Astrocyte (in vitro differentiated cells and primary cell): ENCODE measurements at places on chromosomes 3 and 15.
A peak's percentile ranks its signal among the peaks of the same experiment; 100 is the strongest.

DNA sequence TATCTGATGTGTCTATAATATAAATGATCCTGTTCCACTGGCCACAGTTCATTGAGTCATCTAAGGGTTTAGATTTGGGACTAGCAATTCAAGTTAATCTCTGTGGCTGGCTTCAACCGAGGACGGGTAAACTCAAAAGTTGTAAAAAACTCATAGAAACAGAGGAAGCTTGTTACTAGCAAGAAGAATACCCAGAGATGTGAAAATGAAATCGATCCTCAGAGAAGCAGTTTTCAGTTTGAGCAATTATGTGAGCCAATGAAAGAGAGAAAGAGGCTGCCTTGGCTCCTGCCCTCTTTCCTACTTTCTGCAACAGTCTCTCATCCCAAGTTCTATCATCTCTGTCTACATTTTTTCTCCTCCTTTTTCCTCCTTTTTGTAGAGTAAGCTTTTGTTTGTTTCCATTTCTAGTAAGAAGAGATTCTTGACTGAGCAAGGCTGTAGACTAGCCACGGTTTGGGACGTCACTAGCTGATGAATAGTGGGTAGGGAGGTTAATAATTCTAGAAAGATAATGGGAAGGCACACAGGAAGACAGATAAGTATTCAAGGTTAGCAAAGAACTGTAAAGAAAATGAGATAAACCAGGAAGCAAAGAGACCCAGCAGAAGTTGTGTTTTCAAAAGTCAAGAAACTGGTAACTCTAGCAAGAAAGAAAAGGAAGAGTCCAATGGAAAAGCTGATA is 298.9 kb upstream of the NR2F2 start:
- no peak for DNase-seq

DNA sequence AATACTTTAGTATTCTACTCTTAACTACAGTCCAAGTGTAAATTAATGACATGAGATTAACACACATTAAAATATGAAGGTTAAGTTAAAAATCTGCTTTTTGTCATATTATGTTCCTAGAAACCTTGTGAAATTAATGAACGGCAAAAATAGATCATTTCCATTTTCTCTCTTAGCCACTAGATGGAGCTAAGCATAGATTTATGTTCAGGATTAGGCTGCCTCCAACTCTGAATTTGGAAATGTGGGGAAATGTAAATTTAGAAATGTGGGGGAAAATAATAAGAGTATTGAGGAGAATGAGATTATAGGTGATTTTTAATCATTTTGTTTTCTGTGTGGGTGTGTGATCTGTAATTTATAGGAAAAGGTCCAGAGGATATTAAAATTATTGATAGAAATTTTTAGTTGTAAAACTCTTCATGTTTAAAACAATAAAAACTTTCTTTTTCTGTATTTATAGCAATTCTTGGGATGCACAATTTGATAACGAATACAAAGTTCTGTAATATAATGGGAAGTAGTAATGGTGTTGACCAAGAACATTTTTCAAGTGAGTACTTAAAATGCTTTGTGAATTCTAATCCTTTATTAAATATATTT is 59.2 kb downstream of the TMOD3 start:
- no peak for DNase-seq

DNA sequence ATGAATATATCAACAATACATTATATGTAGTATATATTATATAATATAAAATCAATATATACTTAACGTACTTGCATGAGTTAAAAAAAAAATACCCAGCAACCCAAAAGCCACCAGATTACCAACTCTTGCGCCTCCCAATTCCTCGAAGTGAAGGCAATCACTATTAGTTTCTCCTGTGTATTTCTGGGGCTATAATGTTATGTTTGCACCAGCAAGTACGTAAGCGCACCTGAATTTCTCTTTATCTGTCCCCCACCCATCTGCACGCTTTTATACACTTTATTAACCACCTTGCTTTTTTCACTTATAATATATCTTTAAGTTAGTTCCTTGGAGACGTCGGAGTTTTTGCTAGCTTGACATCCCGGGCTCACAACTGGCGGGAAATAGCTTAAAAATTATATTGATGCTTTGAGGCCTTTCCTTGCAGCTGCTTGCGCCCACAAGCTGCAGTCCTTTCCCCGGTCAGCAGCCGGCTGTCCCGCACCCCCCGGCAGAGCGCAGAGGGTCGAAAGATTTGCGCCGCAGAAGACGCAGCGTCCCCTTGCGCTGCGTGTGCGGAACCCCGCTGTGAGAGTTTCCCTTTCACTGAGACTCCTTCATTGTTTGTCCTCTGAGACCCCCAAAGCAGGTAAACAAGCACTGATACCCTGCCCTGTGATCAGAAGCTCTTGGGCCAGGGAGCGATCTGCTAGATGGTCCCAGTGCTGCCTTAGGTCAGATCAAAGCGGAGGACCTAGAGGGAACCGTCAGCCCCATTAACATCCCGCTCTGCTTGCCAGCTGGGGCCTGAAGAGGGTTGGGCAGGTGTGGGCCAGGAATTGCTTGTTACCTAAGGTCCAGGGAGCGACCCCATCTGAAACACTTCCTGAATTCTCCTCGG is 8.9 kb upstream of the EOMES start:
- DNase-seq: no peak

DNA sequence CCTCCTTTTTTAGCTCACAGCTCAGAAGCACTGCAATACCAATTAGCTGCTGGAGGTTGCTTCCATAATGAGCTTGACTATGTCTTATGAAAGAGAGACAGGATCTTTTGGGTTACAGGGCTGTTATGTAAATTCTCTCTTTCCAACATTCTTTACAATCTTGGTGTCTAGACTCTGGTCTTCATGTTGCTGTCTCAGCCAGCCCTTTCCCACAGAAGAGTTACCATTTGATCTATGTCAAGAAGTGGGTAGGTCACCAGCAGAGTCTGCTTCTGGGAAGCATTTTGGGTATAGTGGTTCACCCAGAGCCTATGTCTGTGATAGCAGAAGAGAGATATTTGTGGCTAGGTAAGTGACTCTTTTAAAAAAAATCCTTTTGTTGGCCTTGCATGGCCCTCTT is 234.5 kb downstream of the SATB1 start:
- DNase-seq: peak; percentile 80

DNA sequence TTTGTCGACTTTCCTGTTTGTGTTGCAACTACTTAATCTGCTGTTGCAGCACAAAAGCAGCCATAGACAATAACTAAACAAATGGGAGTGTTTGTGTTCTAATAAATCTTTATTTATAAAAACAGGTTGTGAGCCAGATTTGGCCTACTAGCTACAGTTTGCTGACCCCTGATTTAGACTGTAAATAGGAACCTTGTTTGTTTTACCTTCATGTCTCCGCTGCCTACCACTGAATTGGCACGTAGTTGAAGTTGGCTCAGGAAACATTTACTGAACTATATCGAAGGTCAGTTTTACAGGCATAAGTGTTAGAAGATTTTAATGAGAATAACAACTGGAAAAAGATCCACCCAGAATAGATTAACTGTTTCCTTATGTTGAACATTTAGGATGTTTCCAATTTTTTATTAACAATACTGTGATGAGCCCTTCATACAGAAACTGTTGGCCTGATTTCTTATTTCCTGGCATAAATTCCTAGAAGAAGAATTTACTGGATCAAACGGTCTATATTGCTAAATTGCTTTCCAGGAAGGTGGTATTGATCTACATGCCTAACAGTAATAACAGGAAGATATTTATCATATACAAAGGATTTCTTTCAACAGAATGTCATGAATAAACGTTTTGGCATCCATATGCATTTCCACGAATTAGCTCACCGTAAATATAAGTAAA is 156.2 kb upstream of the NR2E3 start:
- no peak for DNase-seq

GRCh38 chr3:101203411-101203810 is 117.0 kb downstream of the IMPG2 start:
- peak; percentile 65 for DNase-seq

DNA sequence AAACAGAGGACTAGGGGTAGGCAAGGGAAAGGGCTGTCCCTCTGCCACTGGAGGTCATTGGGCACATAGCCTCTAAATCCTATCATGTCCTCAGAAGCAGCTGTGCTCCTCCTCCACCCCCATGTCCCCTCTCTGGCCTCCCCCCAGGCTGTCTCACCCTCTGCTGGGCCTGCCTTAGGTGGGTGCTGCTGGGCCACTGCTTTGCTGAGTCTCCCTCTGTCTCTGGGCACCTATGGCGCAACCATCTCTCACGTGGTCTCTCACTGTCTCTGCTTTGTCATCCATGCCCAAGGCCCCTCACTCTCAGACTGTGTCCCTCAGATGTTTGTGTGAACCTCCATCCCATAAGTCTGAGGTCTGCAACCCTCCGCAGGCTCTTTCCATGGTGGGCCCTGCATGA is 35.0 kb upstream of the IQCF6 start:
- DNase-seq: no peak

DNA sequence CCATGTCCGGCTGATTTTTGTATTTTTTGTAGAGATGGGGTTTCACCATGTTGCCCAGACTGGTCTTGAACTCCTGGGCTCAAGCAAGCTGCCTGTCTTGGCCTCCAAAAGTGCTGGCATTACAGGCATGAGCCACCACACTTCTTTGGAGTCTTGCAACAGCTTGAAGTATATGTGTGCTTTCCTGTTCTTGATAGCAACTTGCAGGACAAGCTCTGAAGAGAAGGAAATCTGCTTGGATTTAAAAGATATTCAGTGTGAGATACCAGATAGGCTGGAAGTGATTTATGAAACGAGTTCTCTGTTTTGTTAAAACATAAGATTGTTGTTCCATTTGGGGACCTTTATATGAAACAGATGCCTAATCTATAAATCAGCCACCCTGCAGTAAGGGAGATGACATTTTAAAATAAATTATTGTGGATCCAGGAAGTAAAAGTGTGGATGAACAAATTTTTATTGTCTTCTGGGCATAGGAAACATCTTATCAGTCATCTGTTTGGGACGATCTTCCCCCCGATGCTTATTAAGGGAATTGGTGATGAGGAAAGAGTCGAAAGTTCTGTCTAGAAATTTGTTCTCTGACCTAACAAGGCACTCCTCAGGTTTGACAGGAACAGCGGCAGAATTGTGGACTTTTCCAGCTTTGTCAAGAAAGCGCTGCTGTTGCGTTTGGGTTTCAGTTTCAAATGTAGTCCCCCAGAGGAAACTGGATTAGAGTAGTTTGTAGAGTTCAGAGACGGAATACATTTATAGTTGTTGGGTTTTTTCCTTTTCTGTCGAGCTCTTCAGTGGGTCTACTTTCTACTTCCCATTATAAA is 53.7 kb upstream of the MAGI1 start:
- no peak for DNase-seq

- DNase-seq: peak; percentile 60
Observed at GRCh38 chr3:155981669-155982068, 111.2 kb downstream of the GMPS start.

GRCh38 chr3:160280836-160281235 is 55.6 kb downstream of the C3orf80 start:
- DNase-seq: no peak

GRCh38 chr3:188080091-188080490 is 73.9 kb upstream of the LPP start:
- no peak for DNase-seq

DNA sequence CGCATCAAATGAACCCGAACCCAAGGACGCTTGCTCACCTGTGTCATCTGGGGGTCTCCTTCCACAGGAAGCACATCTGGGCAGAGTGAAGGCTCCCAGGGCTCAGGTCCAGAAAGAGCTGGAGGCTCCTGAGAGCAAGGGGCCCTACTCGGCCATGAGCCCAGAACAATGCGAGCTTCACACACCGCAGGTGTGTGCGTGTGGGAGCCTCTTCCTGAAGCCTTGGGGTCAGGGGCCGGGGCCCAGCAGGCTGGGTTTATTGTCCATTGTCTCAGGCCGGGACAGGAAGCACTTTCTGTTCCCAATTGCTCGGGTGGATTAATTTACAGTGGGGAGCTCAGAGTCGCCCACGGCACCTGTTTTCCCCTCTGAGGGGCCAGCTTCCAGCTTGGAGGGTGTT is 74.8 kb downstream of the RPN1 start:
- DNase-seq: no peak

GRCh38 chr3:141920701-141921100 is 44.3 kb downstream of the ATP1B3 start:
- DNase-seq: no peak

- DNase-seq: peak; percentile 78
Observed at GRCh38 chr15:92981333-92981732, 81.2 kb downstream of the CHD2 start.

DNA sequence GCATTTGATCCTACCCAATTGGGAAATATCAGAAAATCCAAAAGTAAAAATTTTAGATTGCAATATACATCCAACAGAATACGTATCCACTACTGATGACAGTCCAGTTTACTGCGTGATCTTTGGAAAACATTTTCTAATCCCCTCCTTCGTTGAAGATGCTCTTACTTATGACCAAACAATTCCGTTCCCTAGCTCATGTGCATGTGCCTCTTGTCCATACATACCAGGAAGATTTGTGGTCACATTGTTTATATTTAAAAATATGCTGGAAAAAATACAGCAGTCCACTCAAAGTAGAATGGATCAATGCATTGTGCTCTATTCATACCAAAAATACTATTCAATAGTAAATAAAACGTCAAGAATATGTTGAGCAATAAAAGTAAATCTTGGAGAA is 135.3 kb downstream of the CHL1 start:
- peak; percentile 26 for DNase-seq

DNA sequence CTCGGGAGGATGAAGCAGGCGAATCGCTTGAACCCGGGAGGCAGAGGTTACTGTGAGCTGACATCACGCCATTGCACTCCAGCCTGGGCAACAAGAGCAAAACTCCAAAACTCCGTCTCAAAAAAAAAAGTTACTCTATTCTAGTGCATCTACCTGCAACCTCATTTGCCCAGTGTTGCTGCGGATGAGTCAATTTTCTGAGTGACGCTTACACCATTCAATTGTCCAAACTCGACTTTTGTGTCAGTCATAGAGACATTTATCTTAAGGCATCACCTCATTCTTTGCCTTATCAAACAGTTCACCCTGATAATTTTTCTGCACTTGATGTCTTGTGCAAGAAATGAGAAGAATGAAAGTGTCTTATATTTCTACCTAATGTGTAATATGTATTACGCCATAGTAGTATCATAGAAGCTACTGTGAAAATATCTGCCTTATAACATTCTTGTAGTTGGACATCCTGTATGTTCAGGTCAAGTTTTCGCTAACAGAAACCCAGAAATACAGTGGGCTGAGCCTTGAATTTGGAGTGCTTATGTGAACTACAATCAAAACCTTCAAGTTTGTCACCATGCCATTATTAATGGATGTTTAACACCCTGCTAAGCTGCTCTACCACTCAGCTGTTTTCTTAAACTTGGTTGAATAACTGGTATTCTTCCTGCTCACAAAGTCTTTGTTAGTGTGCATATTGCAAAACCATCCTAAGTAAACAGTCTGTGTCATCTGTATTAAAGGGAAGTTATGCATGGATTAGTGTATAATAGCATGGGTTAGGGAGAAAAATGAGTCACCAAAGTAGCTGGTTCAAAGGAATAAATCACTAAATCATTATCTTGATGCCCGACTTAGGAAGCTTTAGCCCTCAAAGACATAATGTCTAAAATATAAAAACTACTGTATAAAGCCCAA is 531.0 kb upstream of the NR2F2 start:
- DNase-seq: peak; percentile 93

DNA sequence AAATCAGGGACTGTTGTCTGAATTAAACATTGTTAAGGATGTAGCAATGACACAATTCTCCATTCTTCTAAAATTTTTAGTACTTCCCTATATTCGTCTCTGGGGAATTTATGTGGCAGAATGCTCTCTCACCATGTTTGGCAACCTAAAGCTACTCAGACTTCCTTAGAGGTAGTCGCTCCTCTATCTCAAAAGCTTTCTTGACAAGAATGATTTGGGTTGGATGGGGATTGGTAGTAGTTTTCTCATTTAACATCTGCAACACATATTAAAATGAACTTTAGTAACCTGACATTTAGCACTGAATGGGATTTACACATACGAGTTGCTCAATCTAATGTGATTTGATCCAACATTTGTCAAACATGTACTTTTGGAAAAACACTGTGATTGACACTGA is 233.3 kb downstream of the RBMS3 start:
- no peak for DNase-seq
